ENCODE measurements at places on chromosomes 3 and 15.

DNA sequence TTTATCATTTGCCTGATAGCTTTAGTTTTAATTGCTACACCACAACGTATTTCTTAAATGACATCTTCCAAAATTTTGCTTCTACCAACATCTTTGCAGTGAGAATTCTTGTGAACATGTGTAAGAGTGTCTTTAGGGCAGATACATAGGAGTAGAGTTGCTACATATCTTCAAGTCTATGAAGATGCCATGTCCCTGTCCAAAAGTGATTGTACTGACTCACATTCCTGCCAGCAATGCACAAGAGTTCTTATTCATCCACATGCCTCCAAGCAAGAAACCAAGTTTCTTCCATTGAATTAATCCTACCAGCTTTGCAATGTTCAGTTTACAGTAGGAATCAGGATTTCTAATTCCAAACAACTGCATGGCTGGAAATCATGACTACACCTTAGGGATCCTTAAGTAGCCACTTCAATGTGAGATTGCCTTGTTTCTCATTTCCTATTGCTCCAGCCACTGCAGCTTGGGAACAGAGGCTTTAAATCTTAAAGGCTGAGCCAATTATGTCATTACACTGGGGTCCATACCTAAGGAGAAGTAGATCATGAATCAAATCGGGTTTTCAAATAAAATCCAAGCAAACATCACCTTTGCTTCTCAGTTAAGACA, 44.5 kb downstream of the BCL2L10 start:
- no peak for DNase-seq

DNA sequence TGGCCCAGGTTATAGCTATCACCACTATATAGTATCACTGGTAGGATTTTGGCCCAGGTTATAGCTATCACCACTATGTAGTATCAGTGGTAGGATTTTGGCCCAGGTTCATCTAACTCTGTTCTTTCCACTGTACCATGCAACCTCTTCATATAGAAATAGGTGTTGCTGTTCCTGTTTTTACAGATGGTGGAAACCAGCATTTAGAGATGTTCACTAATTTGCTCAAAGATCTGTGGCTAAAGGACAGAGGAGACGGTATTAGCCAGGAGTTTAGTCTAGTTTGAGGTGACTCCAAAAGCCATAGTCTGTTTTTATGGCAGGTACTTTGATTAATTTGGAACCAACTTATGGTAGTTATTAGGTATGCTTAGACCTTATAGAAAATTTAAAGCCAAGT, 3.1 kb downstream of the LRCH3 start:
- no peak for DNase-seq

DNA sequence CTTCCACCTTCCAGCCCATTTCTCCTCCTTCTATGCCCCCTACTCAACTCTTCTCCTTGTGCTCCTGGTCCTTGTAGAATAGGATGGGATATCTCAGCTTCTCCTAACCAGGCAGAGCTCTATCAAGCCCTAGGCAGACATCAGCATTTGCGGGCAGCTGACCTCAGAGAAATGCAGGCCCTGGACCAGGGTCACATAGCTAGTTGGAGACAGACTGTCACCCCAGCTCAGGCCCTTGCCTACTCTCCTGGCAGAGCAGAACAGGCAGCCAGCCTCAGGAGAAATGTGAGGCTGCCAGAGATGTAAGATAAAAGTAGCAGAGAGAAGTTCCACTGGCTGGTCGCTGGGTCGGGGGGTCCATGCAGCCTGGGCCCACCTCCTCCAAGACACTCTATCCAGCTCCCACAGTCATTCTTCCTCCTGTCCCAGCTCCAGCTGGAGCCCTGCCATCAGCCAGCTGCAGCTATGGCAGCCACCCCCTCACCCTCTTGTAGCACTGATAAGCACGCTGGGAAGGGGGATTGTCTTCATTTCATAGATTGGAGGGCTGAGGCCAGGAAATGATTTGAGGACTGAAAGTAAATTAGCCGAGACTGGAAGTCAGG, 4.0 kb downstream of the CYP8B1 start:
- DNase-seq = no peak

DNA sequence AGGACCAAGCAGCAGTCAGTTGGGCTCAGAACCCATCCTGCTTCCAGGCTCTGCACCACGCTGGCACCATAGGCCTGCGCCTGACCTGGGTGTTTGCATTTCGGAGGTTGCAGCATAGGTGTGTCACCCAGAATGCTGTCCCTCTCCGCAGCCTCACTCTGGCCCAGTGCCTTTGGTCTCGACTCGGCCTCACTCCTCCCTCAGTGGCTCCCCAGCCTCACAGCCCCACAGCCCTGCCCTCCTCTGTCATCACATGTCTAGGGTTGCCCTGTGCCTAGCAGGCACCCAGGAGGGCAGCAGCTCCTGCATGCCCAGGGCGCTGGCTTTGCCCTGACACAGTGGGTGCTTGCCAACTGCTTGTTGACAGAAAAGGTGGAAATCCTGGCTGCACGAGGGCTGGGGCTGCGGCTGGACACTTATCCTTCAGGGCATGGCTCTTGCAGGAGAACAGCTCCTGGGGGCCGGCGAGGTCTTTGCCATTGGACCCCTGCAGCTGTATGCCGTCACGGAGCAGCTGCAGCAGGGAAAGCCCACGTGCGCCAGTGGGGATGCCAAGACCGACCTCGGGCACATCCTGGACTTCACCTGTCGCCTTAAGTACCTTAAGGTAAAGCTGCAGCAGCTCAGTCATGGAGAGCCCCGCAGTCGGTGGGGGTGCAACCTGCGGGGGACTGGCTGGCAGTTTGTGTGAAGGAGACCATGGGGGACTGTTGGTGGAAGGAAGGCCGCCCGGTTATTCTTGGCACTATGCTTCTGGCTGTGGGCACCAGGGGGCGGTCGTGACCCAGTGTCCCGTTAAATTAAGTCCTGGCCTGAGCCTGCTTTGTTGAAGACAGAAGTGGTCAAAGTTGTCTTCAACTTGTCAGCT, 16.2 kb downstream of the NISCH start:
- DNase-seq = no peak

GRCh38 chr15:43219929-43220928, 589 bp downstream of the EPB42 start:
- DNase-seq = no peak

GRCh38 chr3:15614958-15615357, 13.4 kb downstream of the BTD start:
- DNase-seq = no peak

DNA sequence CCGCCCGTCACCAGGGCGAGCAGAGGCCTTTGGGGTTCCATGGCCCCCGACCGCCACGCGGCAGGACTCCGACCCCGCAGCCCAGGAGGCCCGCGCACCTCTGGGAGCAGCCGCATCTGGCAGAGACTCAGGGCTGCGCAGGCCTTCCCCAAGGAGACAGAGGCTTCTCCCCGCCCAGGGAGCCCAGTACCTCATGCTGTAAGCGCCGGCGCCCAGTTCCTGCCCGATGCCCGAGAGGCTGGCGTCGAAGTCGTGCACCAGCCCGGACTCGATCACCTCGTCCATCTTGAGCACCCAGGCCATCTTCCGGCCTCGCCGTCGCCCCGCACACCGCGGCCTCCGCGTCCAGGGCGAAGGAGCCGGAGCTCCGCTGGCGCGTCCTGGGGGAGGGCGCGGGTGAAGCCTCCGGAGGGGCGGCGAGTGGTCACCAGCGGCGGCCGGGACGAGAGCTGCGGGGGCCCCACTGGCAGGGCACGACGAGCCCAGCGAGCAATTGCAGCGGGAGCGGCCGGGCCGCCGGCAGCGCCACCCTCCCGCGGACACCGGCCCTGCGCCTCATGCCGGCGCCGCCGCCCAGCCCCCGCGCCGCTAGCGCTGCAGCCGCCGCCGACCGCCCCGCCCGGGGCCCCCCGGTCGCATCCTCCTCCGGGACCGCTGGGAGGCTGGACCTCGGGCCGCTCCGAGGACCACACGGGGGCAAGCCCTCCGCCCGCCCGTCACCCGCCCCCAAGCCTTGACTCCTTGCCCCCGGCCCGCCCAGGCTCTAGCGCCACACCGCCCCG, 468 bp downstream of the UBP1 start:
- no peak for DNase-seq

GRCh38 chr3:9251055-9251786, 1.8 kb upstream of the SRGAP3 start:
- DNase-seq = no peak

- DNase-seq = no peak
Observed at GRCh38 chr3:46496746-46497555, 825 bp upstream of the RTP3 start.

DNA sequence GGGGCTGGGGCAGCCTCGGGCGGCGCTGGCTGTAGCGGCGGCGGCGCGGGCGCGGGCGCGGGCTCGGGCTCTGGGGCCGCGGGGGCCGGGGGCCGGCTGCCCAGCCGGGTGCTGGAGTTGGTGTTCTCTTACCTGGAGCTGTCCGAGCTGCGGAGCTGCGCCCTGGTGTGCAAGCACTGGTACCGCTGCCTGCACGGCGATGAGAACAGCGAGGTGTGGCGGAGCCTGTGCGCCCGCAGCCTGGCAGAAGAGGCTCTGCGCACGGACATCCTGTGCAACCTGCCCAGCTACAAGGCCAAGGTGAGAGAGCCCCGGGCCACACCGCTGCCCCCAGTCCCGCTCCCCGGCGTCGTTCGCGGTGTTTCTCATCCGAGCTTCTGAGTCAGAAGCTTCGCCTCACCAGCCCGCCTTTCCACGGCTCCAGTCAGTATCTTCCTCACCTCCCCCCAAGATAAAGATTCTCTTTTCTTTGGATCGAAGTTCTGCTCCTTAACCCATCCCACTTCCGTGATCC, 600 bp downstream of the FBXO45 start:
- DNase-seq = no peak

- no peak for DNase-seq
Observed at GRCh38 chr15:71133747-71134472, 18.6 kb downstream of the THSD4 start.

DNA sequence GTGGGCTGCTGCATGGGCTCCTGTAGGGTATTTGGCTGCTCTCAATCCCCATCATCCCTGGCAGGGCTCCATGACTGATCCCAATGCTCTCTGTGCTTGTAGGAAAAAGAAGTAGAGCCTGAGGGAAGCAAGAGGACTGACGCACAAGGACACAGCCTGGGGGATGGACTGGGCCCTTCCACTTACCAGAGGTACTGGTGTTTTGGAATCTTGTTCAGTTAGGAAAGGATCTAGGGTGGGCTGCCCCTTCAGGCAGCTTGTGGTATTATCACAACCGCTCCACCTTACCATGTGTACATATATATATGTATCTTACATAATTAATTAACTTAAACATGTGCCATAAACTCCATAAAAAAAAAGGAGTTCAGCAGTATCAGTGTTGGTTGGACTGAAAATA, 1.3 kb downstream of the SLC28A2 start:
- DNase-seq = no peak

- DNase-seq = no peak
Observed at GRCh38 chr15:66481107-66481856, 16.3 kb downstream of the SNAPC5 start.

- no peak for DNase-seq
Observed at GRCh38 chr15:28006116-28006905, 92.8 kb downstream of the OCA2 start.

- no peak for DNase-seq
Observed at GRCh38 chr3:146546366-146546965, 2.1 kb upstream of the PLSCR1 start.

- DNase-seq = peak; percentile 46
Observed at GRCh38 chr15:58070801-58071418, 5.4 kb upstream of the ALDH1A2 start.

DNA sequence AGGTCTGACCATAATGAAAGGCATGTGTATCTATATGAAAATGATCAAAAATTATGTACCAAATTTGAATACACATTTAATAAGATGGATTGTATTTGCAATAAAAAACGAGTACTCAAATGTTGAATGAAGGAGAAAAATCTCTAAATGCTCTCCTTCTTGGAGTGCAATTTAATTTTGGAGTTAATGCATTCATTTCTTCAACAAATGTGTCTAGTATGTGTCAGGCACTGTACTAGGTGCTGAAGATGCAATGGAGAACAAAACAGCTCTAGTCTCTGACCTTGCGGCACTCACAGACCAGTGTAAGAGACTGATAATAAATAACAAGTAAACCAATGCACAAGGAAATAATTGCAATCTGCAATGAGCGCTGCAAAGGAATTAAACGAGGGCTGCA, 28.8 kb downstream of the CA12 start:
- no peak for DNase-seq
